Spinal cord (tissue), 10 donors: ENCODE measurements at places on chromosomes 12 and 14. TPM values are rescaled to one million over a fixed set of nuclear protein-coding genes. Genes with fewer than 3 reads are reported as not detected.

DNA sequence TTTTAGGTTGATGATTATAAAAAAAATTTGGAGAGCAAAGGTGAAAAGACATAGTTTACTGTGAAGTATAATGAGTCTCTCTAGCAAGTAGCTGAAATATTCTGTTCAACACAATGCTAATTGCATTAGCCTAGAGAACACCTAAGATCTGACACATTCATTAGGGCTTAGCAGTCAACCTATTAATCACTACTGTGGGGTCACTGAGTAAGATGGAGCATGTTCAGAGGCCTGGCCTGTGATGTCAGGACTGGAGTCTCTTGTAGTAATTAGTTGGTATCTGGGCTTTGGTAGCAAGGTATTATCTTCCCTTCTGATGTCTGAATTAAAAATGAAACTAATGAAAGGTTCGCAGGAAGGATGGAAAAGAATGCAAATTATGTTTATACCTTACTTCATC, 112.7 kb downstream of the SLC16A7 start:
- DNase-seq: no peak

DNA sequence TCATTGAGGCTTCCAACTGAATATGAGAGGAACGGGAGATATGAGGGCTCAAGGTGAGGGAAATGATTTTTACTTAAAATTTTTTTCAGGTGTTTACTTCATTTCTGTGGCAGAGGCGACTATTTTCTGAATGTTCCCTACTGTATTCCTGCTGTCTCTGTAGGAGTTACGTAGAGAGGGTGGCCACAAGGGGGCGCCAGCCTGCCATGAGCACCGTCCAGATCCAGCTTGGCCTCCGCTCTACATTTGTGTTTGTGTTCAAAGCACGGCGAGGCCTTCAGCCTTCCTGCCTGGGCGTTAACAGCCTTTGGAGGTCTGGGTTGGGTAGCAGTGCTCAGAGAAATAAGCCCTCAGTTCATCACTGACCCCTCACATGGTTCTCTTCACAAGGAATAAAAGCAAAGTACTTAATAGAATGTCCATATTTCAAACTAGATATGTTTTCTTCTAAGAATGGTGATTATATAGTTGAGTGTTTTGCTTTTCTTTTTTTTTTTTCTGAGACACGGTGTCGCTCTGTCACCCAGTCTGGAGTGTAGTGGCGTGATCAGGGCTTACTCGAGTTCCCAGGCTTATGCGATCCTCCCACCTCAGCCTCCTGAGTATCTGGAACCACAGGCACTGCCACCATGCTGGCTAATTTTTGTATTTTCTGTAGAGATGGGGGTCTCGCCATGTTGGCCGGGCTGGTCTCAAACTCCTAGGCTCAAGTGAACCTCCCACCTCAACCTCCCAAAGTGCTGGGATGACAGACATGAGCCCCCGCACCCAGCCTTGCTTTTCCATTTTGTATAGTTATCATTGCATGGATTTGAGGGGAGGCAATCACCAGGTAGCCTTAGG, 22.3 kb downstream of the CKB start:
- no peak for DNase-seq

- peak; percentile 22 for DNase-seq
These were observed 1.9 kb downstream of the PPP1R3E start for GRCh38 chr14:23300687-23301223.

DNA sequence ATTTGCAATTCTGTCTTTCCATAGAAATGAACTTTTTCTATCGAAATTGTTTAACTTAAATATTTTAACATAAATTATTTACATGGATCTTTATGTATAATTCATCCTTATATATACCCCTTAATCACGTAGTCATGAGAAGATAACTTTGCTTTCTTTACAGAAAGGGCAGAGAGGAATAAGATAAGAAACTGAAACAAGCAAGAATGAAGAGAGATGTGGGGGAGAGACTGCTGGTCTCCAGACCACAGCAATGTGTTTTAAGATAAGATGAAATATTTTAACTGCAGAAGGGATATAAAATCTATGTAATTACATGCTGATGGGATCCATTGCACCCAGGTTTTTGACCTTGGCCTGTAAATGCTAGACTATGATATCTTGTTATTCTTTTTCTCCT, 34.7 kb upstream of the DNM1L start:
- DNase-seq: no peak

DNA sequence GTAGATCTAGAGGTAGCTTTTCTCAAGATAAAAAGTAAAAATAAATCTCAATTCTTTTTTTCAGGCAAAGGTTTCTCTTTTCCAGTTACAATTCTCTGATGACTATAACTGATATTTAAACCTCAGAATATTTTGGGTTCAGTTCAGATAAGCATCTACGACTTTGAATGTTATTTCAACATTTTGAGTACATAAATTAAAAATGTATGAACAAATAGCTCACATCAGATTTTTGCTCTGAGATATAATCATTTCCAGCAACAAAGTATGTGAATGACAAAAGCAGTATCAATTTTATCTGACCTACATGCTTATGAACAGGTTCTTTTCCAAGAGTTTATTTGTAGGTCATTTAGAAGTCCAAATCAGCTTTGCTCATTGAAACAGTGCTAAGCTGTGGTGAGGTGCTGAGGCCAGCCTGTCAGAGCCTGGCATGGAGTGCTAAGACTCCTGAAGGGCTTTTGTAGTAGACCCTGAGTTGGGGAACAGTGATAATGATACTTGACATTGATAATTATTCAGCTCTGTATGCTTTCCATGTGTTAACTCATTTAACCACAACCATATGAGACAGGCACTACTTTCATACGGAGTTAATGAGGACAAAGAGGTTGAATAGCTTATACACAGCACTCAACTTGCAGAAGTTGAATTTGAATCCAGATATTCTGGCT, 205.0 kb upstream of the DCN start:
- no peak for DNase-seq

DNA sequence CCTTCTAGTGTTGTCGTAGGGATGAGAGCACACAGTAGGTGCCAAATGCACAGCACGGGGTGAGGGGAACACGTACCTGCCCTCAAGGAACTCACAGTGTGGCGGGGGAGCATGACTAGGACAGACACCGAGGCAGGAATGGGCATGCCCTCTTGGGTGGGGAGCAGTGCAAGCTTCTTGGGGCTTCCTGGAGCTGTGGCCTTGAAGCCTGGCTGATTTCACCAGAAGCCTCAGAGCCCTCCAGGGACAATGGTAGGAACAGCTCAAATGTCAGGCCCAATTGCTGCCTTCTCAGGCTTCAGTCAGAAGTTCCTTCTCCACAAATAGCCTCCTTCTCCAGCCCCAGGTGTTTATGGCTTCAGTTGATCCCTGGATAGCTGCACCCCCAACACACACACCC, 43.4 kb downstream of the TEAD4 start:
- DNase-seq: no peak

- no peak for DNase-seq
These were observed 153.0 kb upstream of the DIO2 start for GRCh38 chr14:80364274-80364673.

DNA sequence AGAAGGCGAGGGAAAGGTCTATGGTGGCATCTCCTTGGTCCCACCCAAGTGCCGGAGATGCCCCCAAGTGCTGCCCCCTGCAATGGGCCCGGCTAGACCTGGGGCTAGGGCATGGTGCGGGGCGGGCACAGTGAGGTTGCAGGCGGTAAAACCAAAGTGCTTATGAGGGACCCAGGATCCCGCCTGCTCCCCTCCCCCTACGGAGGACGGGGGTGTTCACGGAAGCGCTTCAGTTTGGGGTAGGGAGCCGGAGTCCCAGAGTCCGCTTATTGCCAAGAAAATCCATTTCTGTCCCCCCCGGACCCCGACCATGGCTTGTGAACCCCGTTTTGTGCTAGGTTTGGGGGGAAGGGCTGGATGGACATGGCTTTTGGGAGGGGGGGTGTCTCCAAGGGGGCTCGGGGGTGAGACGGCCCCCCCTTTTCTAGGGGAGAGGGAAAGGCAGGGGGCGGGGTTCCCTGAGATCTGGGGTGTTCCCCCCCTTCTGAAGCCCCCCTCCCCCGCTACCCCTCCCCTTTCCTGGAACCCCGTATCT, 5.4 kb upstream of the GPR84 start:
- no peak for DNase-seq

- DNase-seq: no peak
These were observed 24.1 kb upstream of the ATP2A2 start for GRCh38 chr12:110256780-110257431.

- DNase-seq: no peak
These were observed 104.9 kb upstream of the FSCB start for GRCh38 chr14:44612002-44612401.

DNA sequence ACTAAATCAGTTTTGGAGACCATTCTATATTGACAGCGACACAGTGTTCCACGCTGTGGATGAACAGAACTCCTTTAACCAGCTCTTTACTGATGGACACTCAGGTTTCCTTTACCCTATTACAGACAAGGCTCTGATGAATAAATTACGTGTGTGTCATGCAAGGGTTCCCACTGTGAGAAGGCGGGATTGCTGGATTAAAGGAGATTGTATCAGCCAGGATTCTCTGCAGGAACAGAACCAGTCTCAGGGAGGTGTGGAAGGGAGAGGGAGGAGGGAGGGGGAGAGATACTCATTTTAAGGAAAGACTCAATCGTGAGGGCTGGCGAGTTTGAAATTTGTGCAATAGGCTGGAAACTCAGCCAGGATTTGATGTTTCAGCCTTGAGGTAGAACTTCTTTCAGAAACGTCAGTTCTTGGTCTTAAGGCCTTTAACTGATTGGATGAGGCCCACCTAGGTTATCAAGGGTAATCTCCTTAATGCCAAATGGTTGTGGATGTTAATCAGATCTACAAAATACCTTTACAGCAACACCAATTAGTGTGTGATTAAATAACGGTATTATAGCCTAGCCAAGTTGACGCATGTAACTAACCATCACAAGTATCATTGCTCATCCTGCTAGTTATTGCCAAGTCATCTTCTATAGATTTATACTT, 104.0 kb downstream of the GCH1 start:
- no peak for DNase-seq

DNA sequence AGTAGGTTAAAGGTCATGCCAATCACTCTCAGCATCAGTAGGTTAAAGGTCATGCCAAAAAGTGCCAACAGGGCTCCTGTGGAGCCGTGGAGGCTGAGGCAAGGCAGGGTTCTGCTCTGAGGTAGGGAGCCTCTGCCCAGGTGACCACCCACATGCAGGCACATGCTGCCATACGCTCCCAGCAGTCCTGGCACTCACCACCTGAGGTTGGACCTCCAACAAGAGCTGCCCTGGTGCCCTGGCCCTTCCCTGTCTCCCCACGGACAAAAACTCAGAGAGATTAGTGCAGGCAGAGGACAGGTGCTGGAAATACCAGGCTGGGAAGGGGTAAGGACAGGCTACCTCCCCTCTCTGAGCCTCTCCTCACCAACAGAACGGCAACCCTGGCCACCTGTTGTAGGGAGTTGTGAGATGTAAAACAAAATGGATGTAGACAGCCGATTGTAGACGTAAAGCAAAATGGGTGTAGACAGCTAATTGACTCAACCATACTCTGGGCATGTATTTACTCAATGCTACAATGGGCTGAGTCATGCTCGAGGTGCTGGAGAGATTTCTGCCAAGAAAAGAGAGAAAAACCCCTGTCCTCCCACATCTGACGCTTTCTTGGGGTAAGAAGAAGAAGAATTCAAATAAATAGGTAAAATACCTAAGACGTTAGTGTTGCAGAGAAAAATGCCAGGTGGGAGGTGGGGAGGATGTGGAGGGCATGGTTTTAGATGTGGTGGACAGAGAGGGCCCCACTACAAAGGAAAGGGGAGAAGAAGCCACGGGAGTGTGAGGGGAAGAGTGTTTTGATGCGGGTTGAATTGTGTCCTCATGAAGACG, 32.4 kb downstream of the LTBP2 start:
- DNase-seq: no peak

DNA sequence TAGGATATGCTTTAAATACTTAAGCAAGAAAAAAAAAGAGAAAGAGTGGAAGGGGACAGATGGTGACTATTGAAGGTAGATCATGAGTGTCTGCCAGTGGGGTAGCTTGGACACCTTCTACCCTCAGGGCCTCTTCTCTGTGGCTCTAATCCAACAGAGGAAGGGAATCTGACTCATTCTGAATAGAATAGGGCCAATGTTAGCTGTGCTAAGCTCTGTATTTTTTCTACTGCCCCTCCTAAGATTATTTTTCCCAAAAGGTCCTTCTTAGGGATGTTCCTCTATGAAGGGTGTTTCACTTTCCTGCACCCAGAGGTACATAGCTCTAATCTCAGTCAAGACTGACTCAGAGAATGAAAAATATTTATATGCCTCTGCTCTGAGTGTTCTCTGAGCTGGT, 25.6 kb downstream of the UNC79 start:
- no peak for DNase-seq

GRCh38 chr12:10957741-10958140, 18.7 kb upstream of the TAS2R14 start:
- DNase-seq: no peak

GRCh38 chr14:68866991-68867533, 74.2 kb upstream of the ZFP36L1 start:
- DNase-seq: no peak

DNA sequence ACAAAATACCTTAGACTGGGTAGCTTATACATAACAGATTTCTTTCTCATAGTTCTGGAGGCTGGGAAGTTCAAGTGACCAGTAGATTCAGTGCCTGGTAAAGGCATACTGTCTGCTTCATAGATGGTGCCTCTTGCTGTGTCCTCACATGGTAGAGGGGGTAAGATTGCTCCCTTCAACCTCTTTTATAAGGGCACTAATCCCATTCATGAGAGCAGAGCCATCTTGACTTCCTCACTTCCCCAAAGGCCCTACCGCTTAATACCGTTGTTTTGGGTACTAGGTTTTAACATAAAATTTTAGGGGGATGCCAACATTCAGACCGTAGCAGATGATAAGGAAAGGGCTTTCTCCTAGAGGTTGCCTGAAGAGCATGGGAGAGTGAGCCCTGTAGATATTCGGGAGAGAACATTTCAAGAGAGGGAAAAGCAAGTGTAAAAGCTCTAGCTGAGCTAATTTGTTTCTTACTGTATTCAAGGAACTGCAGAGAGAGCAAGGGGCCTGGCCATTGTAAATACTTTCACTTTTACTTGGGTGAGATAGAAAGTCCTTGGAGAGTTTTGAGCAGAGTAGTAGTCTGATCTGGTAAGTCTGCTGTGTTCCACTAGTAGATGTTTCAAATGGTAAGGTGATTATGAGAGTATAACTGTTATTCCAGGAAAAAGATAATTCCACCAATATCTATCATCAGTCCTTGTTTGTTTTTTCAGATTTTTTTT, 27.3 kb downstream of the FRS2 start:
- no peak for DNase-seq

- DNase-seq: no peak
These were observed 67.3 kb upstream of the USP15 start for GRCh38 chr12:62192903-62193250.

- no peak for DNase-seq
These were observed 74.4 kb upstream of the ANO4 start for GRCh38 chr12:100720016-100720654.

The IGFBP6 gene
- 96.6 TPM for total RNA-seq

The CCDC38 gene
- not detected for total RNA-seq

The A2M gene
- total RNA-seq: 175 TPM

The MIPOL1 gene
- 17.3 TPM for total RNA-seq

The FIGNL2 gene
- total RNA-seq: 1.3 TPM

The PAPLN gene
- 18.3 TPM for total RNA-seq

The TTC6 gene
- 6.7 TPM for total RNA-seq

The KCNC2 gene
- total RNA-seq: 3.2 TPM

The RNASE7 gene
- not detected for total RNA-seq

The TAS2R50 gene
- total RNA-seq: 10.9 TPM

The HVCN1 gene
- total RNA-seq: 21.9 TPM

The FLVCR2 gene
- 14.0 TPM for total RNA-seq

The PRORP gene
- 23.2 TPM for total RNA-seq
